ENCODE measurements at places on chromosomes 7 and 10.

DNA sequence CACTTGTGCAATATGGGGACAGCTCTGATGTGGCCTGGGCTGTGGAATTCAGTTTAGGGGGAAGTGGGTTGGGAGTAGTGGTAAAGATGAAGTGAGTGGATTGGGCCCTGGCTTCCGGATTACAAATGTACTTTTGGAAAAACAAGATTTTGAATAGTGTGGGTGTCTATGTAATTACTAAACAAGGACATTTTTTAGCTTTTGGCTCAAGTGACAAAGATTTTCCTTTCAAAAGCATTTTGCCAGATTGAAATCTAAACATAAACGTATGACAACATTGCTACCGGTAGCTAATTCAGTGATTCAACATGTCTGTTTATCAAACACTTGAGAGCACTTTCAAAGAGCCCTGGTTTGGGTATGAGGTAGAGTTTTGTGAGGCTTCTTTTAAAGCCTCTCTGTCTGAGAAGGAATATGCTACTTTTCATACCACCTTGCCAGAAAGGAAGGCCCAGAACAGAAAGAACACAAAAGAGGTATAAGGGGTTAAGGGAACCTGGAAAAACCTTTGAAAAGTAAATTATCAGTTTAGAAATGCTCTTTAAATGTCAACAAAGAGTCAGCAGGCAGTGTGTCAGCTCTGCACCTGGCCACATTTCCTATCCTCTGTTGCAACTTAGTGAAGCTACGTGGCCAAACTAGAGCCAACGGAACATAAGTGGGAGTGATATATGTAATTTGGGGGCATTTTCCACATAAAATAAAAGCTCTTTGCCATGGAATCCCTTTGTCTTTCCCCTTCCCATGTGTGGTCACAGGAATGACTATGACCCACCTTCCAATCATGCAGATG lies 516.1 kb downstream of the NRG3 start:
- no peak for DNase-seq

- DNase-seq, result no peak
Measured at GRCh38 chr10:102334101-102334500, 61.4 kb upstream of the NFKB2 start.

GRCh38 chr10:47309408-47310089 lies 9.6 kb downstream of the GDF10 start:
- DNase-seq, result no peak

GRCh38 chr7:43653466-43653865 lies 70.6 kb downstream of the STK17A start:
- no peak for DNase-seq

- no peak for DNase-seq
Measured at GRCh38 chr10:122348935-122349361, 25.6 kb upstream of the PLEKHA1 start.

- DNase-seq, result no peak
Measured at GRCh38 chr10:133163889-133164815, 4.1 kb downstream of the KNDC1 start.

DNA sequence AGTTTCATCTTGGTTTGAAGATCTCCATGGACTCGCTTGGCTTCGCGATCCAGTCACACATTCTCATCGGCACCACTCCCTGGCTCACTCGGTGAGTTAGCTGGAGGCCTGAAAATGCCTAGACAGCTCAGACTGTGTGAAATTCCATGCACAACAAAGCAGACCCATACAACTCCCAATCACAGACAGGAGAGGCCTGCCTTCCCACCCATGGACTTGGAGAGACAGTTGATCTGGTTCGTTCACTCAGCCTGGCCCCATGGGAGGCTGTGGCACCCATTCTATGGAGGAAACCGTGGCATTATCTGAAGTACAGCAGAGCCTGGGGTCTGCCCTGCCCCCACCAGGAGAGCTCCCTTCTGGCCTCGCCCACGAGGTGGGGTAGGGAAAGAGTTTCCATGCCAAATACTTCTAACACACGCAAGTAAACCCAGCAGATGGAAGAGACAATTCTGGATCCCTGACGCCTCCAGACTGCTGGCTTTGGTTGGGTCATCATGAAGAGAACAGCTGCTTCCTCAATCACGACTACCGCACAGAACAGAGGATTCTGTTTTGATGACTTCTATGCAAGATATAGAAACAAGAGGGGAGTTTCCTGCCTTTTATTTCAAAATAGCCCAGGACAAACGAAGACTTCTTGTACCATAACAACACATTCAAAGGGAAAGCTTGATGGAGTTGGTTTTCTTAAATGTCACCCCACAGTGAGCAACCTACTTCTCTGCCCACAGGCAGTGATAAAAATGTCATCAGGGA lies 15.9 kb downstream of the FAM53B start:
- DNase-seq, result no peak

DNA sequence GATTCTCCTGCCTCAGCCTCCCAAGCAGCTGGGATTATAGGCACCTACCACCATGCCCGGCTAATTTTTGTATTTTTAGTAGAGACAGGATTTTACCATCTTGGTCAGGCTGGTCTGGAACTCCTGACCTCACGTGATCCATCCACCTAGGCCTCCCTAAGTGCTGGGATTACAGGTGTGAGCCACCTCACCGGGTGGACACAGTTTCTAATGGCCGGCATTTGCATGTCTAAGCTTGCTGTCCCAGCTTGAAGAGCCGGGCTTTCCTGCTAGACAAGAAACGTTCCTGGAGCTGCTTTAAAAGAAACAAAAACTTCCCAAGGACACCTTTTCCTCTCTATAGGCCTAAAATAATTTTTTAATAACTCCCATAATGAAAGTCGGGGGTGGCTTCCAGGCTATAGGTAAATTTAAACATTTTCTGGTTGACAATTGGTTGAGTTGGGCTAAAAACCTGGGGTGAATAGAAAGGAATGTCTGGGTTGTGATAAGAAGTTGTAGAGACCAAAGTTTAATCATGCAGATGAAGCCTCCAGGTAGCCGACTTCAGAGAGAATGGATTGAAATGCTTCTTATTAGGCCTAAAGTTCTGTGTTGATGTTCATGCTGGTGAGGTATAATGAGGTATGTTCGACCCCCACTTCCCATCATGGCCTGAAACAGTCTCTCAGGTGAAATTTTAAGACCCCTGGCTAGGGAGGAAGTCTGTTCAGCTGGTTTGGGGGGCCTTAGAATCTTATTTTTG lies 8.8 kb downstream of the ACADSB start:
- no peak for DNase-seq

- DNase-seq, result no peak
Measured at GRCh38 chr7:131929632-131930031, 373.2 kb upstream of the PODXL start.

GRCh38 chr10:104092749-104093148 lies 7.1 kb upstream of the COL17A1 start:
- no peak for DNase-seq
